ENCODE measurements at places on chromosomes 4 and X.

DNA sequence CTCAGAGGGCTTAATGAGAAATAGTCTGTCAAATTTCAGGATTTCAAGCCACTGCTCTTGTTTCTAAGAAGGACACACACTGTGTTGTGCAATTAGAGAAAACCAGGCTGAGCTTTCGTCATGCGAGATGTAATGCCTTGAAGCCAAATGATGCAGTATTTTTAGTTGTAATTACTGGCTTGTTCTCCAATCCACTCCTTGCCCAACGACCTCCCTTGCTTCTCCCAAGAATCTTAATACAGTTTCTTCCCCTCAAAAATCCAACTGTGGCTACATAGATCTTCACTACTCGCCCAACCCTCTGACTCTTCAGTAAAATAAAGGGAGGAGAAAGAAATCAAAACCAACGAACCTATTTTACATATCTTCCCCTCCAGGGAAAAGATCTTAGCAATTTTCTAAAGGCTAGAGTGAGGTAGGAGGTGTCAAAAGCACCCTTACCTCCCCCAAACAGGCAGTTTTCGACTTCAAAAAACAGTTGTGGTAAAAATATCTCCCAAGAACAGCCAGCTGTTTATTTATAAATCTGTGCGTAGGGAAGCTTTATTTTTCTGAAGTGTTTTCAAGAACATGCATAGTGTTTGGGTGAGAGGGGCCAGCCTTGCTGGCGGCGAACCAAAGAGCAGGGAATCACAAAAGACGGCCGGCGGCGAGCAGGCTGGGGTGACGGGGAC, 68.7 kb downstream of the MGST2 start:
- no peak for DNase-seq

DNA sequence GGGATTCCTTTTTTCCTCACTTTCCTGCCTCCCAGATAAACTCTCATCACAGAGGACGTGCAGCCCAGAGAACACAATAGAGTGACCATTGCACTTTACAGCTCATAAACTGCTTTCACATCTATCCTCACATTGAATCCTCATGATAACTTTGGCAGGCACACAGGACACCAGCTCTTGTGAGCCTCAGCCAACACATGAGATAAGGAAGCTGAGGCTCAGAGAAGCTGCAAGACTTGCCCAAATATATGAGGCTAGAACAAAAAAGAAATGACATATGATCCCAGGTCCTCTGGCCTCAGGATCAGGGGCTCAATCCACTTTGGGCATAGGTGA, 85.0 kb upstream of the CPEB2 start:
- DNase-seq = no peak

- DNase-seq = no peak
These were observed 10.3 kb upstream of the UGT2B11 start for GRCh38 chr4:69224891-69225290.

DNA sequence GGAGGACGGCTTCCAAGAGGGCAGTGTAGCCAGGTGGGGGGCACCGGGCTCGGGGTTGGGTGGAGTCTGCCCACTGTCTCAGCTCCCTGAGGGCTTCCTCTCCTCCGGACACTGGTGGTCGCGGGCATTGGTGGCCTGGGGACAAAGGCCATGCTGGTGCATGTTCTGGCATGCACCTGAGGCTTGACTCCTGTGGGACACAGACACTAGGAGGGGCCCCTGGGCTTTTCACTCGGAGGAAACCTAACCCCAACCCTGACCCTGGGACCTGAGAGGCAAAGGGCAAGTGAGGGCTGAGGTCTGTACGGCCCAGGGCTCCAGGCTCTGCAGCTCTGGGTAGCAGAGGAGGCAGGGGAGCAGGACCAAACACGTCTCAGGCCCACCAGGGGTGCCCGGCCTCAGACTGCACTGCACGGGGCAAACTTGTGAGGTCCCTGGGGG, 22.3 kb upstream of the FGFR3 start:
- no peak for DNase-seq

DNA sequence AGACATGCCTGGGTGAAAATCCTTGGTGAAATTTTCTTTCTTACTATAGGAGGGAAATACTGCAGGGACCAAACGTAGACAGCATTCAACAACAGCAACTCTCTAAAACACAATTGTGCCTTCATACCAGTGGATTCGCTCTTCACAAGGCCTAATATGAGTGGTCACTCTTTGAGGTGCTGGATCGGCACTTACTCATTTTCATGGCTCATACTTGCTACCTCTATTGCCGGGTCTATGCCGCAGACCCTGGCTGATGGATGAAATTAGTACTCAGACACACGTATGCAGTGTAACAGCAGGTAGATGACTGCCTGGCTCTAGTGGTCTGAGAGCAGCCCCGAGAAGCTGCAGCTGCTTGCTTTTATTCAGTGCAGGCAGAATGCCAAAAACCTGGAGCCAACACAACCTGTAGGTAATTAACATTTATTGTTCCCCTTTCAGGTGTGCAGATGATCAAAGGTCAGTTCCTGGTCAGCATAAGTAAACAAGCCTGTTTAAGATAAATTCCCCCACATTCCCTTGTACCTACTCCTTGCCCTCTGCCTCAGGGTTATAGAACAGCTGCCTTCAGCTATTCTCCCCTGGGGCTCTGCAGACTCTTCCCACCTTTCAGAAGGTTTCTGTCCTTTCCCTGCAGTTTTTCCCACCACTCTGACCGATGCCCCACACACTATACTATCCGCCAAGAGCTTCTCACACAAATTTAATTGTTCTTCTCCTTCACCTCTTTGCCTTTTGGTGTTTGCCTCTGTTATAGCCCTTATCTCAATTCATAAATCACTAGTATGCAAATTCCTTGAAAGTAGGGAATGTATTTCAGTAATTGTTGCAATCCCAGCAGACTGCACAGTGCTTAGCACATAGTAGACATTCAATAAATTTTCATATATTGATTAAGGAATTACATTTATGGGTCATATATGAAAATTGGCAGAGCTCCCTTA, 210.0 kb downstream of the SPANXN3 start:
- DNase-seq = no peak

- DNase-seq = no peak
These were observed 55.1 kb downstream of the SH3RF1 start for GRCh38 chr4:169215656-169216055.

GRCh38 chr4:111797455-111798163, 347.6 kb upstream of the FAM241A start:
- no peak for DNase-seq

DNA sequence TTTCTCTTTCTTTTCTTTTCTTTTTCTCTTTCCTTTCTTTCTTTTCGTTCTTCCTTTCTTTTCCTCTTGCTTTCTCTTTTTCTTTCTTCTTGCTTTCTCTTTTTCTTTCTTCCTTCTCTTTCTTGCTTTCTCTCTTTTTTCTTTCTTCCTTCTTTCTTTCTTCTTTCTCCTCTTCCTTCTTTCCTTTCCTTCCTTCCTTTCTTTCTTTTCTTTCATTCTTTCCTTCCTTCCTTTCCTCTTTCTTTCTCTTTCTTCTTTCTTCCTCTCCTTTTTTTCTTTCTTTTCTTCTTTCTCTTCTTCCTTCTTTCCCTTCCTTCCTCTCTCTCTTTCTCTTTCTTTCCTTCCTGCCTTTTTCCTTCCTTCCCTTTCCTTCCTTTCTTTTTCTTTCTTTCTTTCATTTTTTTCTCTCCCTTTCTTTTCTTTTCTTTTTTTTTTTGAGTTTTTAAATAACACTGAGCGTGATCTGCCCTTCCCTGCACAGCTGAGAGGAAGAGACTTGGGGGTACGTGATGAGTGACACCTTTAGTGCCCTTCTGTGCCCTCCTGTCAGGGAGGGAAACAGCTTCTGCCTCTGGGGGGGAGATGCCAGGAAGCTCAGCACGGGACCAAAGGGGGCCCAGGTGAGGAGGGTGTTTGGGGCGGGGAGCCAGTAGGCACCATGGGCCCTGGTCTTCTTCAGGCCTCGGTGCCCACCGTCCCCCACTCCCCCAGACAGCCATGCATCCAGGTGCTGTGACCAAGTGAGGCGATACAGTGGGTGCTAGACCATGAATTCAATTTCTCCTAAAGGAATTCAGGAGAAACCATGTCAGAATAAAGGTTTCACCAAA, 36.6 kb upstream of the CDKN2AIP start:
- DNase-seq = no peak

DNA sequence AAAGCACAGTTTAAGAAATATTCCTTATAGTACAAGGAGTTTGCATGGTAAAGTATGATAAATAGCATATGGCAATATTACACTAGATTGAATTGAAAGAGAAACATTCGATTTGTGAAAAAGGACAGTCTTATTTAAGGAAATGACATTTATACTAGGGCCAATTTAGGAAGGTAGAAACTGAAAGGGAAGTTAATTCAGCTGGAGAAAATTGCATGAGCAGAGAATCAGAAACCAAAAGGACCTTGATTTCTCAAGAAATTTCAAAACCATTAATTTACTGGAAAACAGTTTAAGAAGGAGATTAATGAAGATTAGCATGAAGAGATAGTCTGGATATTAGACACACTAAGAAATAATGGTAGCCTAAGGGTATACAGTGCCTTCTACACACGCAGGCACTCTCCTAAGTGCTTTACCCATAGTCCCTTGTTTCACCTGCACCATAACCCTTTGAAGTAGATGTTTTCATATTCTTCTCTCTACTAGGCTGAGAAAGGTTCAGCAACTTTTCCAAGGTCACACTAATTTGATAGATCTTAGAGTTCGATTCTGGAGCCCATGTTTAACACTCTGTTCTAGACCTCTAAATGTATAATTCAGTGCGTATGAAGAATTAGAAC, 259.1 kb upstream of the SLIT2 start:
- DNase-seq = no peak

DNA sequence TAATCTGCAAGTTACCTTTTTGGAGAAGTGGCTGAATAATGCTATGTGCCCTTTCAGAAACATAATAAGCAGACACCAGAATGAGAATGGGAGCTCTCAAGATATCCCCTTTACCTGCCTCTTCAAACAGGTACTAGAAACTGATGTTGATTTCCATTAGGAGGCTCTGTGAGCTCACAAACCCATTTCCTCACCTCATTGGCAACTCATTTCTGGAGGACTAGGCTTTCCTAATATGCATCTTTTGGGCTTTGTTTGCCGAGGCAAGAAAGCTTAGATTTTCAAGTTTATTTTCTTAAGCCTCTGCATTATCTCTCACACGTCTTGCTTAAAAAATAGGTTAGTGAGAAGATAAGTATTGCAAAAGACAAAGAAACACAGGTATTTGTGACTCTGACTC, 313.1 kb upstream of the IRS4 start:
- DNase-seq = no peak

DNA sequence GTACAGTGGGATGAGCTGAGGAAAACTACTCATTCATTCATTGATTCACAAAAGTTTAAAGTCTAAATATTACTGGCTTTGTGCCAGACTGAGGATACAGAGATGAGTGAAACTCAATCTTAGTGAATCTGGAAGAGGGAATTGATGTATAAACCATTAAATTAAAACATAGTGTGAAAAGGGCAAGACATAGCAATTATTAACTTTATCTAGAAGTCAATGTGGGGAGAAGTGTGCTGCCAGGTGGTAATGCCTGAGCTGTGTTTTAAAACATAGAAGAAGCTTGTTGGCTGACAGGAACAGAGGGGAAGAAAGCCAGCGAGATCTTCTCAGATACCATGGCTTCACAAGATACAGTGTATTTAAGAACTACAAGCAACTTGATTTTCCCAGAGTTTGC, 153.4 kb downstream of the BMPR1B start:
- DNase-seq = no peak

- no peak for DNase-seq
These were observed 158.4 kb downstream of the RAB28 start for GRCh38 chr4:13325744-13326143.

GRCh38 chrX:11533199-11533651, 132.5 kb downstream of the ARHGAP6 start:
- peak; percentile 30 for DNase-seq

DNA sequence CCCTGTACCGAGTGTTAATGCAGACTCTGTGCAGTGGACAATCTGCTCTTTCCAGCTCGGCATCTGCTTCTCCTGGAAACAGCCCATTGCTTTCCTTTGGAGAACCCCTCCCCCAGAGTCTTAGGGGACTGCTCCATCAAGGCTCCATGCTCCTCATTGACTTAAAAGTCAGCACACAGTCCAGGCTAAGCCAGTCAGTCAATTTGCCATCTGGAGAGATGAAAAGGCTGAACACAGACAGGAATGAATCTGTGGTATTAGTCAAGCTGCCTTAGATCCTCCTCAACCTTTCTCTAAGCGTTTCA, 20.3 kb downstream of the ATP8A1 start:
- DNase-seq = no peak

- DNase-seq = no peak
These were observed 817.0 kb downstream of the CENPC start for GRCh38 chr4:66728280-66728679.

GRCh38 chr4:111228874-111229273, 606.0 kb upstream of the PITX2 start:
- DNase-seq = no peak

- DNase-seq = no peak
These were observed 582.1 kb upstream of the TENM3 start for GRCh38 chr4:181661090-181661489.

DNA sequence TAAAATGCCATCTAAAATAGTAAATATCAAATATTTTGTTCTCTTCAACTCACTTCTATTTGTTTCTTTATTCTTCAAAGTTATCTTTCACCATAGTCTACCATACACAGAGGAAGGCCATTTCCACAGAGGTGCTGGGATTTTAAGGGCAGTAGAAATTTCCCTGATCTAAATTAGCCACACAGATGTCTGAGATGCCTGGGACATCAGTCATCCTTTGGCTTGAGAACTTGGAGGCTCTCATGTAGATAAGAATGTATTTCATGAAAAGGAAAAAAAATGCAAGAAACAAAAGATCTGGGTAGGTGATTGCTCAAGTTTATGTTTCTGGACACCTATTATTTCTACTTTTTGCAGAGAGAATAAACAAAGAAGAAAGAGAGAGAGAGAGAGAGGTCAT, 1008.2 kb downstream of the NLGN4X start:
- no peak for DNase-seq

GRCh38 chrX:42954880-42955279, 176.9 kb upstream of the PPP1R2C start:
- DNase-seq = no peak

GRCh38 chrX:128517691-128518090, 465.5 kb upstream of the ACTRT1 start:
- no peak for DNase-seq

GRCh38 chr4:75985116-75985515, 5.6 kb downstream of the SDAD1 start:
- no peak for DNase-seq

DNA sequence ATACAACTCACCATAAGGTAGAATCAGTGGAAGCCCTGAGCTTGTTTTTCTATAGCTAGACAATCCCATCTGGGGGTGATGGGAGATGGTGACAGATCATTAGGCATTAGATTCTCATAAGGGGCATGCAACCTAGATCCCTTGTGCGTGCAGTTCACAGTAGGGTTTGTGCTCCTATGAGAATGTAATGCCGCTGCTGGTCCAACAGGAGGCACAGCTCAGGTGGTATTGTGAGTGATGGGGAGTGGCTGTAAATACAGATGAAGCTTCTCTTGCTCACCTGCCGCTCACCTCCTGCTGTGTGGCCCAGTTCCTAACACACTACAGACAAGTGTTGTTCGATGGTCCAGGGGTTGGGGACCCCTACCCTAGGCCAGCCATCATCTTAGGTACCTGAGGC, 5.9 kb upstream of the GATB start:
- no peak for DNase-seq

- DNase-seq = no peak
These were observed 824.5 kb upstream of the DIAPH2 start for GRCh38 chrX:95860127-95860526.
